ENCODE measurements at places on chromosomes 6 and 20.

DNA sequence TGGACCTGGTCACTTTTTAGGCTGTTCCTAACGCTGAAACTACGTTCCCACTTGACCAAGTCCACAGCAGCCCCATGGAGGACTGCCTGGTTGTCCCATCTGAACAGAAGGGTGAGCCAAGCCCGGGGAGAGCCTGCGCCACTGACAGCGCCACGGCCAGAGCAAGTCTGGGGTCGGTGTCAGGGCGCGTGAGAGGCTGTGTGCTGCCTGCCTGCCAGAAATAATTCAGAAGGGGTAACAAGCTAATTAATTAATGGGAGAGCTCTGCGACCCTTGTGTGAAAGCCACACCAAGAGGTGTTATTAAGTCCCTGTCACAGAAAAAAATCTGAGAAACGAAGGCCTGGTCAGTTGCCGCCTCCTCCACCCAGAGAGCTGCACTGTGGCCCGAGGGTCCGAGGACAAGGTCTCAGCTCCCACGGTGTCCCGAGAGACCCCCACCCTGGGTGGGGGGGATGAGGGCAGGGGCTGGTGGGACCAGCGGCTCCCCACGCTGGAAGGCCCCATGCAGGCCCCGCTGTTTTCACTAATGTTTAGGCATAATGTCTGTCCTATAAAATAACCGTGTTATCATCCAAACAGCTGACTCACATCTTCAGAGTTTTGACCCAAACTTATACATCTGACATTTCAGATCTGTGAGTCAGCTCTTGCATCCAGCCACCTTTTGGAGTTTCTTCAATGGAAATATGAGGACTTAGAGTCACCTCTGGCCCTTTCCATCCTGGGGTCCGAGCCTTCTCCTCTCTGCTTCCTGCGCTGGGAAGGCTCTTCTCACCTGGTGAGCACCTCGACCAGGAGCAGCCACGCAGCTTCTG is 58.5 kb downstream of the DLL1 start:
- no peak for DNase-seq

GRCh38 chr20:37911838-37912281 is 8.9 kb downstream of the VSTM2L start:
- peak; percentile 15 for DNase-seq

GRCh38 chr6:166579237-166579850 is 7.1 kb downstream of the RAMACL start:
- no peak for DNase-seq

DNA sequence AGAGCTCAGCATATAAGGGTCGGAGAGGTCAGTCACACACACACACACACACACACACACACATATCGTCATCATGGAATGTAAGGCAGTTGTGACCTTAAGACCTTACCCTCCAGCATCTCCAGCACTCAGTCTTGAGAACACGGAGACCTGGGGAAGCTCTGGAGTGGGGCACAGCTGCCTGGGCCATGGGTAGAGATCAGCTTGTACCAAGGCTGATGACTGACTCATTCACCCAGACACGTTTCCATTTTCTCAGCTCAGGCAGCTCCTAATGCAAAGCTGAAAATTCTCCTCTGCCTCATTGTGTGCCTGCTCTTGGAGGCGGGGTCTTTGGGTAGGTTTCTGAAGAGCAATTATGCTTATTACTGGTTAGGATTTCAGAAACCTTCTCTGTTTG is 38.3 kb upstream of the PDYN start:
- no peak for DNase-seq

DNA sequence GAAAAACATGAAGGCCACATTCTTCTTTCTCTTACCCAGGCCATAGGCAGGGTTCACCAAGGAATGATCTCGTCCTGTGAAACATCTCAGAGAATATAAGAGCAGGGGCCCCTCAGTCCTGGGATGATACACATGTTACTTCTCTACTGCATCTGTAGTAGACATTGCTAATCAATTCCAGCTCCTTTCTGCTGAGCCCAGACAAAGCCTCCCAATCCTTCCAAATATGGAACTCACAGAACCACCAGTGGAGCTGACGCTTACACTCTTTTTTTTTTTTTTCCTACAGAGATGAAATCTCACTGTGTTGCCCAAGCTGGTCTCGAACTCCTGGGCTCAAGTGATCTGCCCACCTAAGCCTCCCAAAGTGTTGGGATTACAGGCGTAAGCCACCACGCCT is 9.1 kb downstream of the SNTA1 start:
- DNase-seq: no peak

DNA sequence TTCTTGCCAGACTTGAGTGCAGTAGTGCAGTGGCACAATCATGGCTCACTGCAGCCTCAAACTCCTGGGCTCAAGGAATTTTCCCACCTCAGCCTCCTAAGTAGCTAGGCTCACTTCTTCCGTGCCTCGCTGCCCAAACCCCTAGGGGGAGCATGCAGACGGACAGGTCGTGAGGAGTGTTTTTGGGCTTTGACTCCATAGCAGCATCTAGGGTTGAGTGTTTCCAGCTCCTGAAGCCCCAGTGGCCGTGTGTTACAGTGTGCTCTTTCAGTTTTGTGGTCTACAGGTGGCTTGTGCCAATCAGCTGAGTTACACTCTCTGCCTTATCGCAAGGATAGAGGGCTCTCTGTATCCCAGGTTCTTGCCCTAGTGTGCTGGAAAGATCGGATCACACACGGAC is 33.4 kb downstream of the NCOA3 start:
- DNase-seq: no peak
